NCI-H345 (cell line): ENCODE measurements at places on chromosomes 11 and 22.
A peak's percentile ranks its signal among the peaks of the same experiment; 100 is the strongest.

- no peak for DNase-seq
These were observed 48.4 kb downstream of the CHST1 start for GRCh38 chr11:45616802-45617549.

DNA sequence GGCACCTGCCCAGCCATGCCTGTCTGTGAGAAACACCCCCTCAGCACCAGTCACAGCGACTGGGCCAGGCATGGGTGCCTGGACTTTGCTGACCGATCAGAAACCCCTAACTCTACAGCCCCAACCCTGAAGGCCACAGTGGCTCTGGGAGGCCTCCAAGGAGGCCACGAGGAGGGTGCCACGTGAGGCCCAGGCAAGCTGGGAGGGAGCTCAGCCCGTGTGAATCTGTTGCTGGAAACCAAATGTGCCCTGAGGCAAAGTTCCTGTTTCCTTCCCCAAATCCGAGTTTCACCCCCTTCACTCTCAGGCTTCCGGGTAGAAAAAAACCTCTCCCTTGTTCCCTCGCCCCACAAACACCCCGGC lies 1.3 kb downstream of the UNC93B1 start:
- no peak for DNase-seq

DNA sequence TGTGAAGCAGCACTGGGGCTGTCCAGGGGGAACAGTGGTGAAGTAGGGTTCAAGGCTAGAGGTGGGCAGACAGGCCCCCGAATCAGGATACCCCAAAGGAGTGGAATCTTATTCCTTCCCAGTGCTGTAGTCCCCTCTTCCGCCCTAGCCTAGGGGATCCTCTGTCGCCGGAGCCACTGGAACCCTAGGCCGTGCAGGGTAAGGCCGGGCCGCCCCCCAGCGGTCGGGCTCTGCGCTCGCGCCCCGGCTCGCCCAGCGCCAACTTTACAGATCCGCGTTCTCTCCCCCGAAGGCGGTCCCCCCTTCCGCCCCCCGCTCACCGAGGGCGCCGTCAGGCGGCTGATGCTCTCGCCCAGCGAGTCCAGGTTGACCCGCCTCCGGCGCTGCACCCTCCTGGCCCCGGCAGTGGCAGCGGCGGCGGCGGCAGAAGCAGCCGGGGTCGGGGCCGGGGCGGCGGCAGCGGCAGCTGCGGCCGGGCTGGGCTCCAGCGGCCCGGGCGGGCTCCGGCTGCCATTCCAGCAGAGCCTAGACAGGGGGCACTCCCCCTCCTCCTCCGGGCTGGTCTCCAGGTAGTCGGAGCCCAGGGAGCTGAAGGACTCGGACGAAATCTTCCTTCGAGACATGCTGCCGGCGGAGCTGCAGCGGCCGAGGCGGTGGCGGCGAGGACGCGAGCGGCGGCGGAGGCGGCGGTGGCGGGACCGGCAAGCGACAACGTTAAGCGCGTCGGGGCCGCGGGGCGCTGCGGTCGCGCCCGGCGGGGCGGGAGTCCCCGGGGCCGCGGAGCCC lies 650 bp downstream of the GUCY1A2 start:
- peak; percentile 33 for DNase-seq

- no peak for DNase-seq
These were observed 63.0 kb downstream of the PARVG start for GRCh38 chr22:44243761-44244160.

DNA sequence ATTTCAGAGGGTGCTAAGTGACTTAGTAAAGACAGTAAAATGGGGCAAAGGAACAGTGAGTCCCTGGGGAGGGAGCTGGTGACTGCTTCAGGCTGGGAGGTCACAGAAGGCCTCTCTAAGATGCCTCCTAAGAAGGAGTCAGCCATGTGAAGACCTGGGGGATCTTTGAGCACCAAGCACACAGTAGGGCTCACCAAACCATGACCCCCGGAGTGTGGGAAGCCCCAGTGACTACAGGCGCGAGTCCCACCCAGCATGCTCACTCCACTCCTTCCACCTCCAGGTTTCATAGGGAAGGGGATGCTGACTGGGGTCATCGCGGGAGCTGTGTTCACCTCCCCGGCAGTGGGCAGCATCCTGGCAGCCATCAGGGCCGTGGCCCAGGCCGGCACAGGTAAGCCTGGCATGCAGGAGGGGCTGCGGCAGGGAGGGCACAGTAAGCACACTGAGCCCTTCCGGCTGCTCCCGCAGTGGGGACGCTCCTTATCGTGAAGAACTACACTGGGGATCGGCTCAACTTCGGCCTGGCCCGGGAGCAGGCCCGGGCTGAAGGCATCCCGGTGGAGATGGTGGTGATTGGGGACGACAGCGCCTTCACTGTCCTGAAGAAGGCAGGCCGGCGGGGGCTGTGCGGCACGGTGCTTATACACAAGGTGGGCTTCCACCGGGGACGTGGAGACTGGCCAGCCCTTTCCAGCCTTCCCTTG lies 5.9 kb downstream of the TKFC start:
- no peak for DNase-seq

DNA sequence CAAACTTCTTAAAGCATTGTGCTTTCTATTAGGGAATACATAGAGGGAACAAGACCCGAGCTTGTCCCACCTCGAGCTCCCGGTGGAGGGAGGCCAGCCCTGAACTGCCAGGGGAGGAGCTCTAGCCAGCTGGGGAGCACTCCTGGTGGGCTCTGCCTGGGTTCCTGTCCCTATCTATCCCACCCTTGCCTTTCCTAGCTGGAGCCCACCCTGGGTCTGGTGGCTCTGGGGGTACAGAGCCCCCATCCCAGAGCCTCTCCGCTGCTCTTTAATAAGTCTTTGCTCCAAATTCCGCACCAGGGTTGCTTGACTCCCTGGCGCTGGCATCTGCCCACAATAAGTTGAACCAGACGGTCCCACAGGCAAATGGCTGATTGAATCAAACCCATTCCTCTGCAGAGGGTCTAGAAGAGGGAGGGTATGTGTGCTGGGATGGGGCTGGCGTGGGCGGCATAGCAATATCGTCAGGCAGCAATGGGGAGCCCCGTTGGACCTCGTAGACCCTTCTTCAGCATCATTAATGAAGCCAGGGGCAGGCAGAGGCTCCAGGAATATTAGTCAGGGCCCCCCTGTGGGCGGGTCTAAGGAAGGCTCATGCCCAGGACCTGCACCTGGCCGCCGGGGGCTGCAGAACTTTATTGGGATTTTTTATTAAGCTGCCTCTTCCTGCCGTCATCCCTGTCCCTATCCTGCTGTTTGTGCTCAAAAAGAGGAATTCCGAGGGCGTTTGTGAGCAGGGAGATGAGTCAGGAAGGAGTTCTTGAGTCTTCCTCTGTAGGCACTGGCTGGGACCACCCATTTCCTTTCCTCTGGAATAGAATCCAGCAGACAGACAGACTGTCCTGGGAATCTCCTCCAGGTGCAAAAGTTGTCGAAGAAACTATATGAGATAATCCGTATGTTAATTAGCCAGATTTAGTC lies 38.5 kb upstream of the RIC3 start:
- DNase-seq: no peak

DNA sequence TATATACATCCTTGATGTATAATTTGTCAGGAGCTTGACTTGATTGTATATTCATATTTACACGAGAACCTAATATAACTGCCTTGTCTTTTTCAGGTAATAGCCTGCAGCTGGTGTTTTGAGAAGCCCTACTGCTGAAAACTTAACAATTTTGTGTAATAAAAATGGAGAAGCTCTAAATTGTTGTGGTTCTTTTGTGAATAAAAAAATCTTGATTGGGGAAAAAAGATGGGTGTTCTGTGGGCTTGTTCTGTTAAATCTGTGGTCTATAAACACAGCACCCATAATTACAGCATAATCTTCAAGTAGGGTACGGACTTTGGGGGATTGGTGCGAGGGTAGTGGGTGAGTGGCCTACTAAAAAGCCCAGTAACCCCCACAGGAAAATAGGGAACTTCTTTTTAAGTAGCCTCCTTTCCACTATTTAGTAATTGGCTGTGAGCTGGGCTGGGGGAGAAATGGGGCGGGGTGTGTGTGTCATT lies 7.5 kb downstream of the MALAT1 start:
- no peak for DNase-seq

- no peak for DNase-seq
These were observed 94.8 kb upstream of the NTM start for GRCh38 chr11:131275580-131275979.

DNA sequence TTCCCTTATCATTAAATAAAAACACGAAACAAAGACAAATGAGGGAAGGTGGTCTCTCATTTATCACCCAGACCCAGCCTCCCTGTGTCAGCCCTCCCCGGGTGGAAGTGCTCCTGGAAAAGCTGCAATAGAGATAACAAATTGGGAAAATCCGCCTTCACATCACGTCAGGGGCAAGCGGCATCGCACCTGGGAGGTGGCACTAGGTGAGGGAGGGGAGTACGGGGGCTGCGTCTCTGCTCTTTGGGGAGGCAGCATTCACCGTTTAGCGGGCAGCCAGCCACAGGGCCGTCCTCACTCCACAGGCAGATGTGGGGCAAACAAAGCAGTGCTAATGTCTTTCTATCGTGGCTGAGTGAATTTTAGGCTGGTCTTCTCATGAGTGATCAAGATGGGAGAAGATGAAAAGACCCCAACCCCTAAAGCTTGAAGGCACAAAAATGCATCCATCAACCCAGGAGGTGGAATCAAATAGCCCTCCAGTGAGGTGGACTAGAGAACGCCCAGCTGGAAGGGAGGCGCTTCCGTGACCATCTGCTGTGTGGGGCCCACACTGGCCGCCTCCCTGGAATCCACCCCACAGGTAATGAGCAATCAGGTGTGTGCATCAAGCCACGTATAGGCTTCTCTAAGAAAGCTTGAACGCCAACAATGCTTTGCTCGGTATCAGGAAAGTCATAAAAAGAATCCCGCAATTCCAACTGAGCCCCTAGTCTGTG lies 629.5 kb downstream of the BRD1 start:
- no peak for DNase-seq

DNA sequence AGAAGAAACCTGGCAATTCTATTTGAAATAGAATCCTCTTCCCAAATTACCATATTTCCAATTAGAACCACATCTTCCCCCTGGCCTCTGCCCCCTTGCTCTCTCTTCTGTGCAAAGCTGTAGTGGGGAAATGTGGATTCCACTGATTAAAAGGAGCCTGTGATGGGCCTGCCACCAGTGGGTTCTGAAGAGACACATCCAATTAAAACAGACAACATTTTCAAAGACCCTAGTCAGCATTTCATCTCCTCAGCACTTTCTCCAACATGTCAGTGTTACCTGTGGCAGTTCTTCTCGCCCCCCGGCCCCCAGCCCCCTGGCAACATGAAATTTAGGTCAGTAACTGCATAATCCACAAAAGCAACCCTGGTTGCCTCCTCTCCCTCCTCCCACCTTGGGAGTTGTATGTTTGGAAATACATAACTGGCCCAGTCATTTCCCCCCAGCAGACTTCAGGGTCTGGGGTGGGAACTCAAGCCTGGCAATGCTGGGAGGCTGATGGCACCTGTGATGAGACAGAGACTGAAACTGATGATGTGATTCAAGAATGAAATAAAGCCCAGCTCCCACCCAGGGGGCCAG lies 99.9 kb upstream of the AMOTL1 start:
- DNase-seq: no peak

GRCh38 chr22:48450188-48450825 lies 1377.4 kb downstream of the BRD1 start:
- no peak for DNase-seq

DNA sequence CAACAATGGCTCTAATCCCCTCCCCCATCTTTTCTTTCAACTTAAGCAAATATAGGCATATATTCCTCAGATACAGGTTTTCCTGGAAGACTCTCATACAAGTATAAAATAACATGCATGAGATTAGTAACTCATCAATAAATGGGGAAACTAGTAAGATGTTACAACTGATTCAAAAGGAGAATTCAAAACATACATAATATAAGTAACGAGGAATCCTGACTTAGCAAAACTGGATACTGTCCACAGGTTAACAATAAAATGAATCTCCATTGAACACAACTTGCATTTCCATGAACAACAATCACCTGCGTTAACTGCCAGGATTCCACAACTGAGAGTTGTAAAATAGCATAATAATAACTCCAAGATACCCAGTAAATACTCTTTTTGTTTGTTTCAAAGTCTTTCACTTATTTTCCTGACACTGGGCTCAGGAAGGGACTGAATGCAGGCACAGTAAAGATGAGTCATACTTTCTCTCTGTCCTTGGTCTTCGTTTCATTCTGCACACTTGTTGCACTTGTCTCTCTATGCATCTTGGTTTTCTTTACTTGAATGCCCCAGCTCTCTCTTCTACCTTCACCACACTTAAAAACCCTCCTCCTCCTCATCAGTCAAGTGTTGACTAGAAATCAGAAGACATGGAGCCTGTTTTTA lies 8.1 kb downstream of the APIP start:
- no peak for DNase-seq

DNA sequence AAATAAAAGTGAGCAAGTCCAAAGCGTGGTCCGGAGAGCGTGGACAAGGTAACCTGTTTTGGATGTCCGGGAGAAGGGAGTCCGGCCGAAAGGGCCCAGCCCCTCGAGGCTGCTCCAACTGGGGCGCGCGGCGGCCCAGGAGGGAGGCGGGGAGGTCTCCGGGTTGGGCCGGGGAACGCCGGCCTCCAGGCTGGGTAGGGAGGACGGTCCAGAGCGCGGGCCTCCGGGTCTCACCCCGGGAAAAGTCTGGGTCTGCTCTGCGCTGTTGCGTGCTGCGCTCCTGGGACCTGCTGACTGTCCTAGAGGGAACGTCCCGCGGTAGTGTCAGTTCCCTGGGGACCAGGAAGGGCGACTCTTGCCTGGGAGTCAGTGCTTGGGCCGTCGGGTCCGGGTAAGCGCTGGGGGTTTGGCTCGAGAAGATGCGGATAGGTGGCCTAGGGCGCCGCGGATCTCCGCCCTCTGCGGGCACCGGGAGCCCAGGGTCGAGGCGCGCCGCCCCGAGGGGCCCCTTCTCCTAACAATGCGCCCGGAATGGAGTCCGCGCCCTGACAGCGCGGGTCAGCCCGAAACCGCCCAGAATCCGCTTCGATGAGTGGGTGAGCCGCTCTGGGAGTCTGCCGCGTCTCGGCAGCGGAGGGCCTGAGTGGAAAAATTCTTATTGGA lies 988 bp upstream of the FLI1 start:
- DNase-seq: no peak

- no peak for DNase-seq
These were observed 49.8 kb downstream of the CDKN1C start for GRCh38 chr11:2835751-2836150.

GRCh38 chr11:128310005-128310404 lies 277.4 kb downstream of the ETS1 start:
- DNase-seq: no peak

DNA sequence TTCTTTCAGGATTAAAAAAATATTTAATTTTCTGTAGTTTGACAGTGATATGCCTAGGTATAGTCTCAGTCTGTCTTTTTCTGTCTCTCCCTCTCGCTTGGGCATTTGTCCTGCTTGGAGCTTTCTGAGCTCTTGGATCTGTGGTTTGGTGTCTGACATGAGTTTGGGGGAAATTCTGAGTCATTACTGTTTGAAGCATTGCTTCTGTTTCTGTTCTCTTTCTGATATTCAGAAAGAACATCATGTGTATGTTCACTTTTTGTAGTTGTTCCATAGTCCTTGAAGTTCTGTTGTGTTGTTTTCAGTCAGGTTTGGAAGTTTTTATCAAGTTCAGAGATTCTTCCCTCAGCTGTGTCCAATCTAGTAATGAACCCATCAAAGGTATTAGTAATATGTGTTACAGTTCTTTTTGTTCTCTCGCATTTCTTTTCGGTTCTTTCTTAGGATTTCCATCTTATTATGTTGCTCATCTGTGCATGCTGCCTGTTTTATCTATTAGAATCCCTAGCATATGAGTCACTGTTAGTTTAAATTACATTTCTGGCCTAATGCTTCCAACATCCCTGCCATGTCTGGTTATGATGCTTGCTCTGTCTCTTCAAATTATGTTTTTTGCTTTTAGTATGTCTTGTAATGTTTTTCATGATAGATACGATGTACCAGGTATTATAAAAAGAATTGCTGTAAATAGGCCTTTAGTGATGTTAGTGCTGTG lies 48.4 kb downstream of the DDX10 start:
- DNase-seq: no peak
